ENCODE measurements at places on chromosomes 2 and 18.

GRCh38 chr2:179860255-179861026, 971 bp downstream of the ZNF385B start:
- no peak for DNase-seq

DNA sequence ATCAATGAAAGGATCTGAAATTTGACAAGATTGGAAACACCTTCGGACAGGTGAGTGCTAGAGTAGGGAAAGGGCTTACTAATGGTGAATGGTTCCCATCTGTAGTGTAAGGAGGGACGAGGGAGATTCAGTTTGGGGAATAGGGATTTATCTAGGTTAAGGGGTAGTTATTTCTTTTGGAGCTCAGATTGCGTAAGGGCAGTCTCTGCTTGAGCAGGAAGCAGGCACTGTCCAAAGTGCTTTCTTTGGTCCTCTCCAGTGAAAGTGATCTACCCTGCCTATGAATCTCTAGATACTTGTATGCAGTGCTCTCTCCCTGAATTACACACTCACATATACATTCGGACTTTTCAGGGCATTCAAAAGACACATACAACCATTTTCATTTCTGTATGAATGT, 272.9 kb upstream of the FIGN start:
- no peak for DNase-seq

- no peak for DNase-seq
Observed at GRCh38 chr2:100972452-100972851, 29.6 kb upstream of the RPL31 start.

- DNase-seq: no peak
Observed at GRCh38 chr2:73904952-73905351, 12.1 kb downstream of the ACTG2 start.

GRCh38 chr2:53767405-53768241, at the start of gene CHAC2:
Gene CHAC2, plus strand, starts transcription at chr2:53767804. Its CDS starts 83 bp downstream, at chr2:53767887.
- peak; percentile 57 for DNase-seq

DNA sequence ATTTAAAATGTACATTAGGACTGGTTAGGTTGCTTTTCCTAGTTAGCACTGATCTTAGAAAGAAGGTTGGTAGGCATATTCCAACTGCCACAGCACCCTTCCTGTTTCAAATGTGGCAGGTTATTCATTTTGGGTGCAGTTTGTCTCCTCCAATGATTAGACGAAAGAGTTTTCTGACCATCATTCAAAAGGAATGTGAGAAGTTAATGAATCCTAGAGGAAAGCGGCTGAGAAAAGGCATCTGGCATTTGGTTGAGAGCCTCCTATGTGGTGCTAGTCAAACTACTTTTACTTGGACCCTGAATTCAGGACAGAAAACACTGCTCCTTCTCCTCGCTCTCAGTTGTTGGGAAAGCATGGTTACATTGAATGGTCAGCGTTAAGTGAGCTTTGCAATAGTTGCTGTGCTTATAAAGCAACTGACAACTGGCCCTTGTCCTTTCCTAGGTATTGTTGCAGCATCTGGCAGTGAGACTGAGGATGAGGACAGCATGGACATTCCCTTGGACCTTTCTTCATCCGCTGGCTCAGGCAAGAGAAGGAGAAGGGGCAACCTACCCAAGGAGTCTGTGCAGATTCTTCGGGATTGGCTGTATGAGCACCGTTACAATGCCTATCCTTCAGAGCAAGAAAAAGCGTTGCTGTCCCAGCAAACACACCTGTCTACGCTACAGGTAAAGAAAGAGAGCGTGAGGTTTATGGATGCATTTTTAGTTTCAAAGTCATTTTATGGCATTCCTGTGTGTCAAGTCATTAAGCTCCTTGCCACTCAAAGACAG, 6.1 kb downstream of the TGIF1 start:
- no peak for DNase-seq

DNA sequence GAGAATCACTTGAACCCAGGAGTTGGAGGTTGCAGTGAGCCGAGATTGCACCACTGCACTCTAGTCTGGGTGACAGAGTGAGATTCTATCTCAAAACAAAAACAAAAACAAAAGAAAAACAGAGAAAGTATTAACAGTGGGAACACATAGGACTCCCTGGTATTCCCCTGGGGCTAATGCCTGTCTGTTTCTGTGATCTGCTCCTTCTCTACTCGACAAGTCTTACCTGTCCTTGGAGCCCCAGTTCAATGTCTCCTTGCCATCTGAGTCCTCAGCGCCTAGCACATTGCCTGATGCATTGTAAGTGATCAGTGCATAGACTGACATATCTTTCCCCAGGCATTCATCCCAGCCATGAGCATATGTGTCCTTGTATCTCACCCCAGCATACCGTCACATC, 85.8 kb downstream of the ASAP2 start:
- no peak for DNase-seq

GRCh38 chr18:30271716-30272115, 770.8 kb downstream of the DSC3 start:
- DNase-seq: no peak

DNA sequence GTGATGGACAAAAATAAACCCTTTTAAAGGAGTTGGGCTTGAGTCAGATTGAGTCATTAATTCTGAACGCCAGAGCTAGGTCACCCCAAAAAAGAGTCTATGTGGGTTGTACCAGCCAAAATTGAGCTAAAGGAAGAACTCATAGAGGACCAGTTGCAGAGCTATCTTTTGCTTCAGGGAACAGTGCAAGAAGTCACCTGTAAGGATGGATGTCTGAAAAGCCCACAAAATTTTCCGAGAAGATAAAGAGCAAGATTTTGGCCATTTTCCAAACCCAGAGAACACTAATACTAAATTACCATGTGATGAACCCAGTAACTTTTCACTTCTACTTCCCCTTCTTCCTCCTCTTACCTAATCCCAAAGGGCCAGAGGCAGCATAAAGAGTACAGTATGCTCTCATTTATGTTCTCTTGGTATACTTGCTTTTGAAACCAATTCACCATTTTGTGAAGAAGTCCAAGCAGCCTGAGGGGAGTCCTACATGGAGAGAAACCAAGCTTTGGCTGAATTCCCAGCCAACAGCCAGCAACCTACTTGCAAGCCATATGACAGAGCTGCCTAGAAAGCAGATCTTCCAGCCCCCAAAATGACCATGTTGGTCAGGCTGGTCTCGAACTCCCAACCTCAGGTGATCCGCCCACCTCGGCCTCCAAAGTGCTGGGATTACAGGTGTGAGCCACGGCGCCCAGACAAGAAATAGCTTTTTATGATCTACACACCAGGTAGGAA, 551.7 kb downstream of the SATB2 start:
- DNase-seq: no peak

DNA sequence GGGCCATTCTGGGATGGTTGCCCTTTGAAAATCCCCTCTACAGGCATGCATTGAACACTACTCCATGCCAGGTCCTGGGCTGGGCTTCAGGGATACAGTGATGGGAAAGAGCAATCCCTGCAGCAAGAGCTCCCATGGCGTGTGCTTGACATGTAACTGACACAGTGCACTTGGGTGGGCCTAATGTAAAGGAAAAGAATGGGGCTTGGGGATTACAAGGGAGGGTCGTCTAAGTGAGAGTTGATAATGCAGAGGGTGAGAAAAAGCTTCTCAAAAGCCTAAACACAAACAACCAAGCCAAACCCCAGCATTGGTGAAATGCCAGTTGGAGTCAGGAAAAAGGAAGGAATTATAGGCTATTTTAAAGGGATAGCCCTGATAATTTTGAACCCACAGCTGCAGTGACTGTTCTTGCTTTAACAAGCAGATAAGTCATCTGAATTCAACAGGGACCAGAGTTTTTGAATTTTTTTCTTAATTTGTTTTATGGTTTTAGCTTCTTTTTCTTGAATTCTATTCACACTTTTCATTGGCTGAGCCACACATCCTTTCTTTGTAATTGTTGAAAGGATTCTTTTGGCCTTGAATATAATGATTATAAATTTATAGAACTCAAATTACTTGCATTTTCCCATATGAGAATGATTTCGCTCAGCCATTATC, 308.7 kb downstream of the LPIN1 start:
- no peak for DNase-seq

GRCh38 chr18:35282353-35282752, 7.7 kb downstream of the ZSCAN30 start:
- DNase-seq: no peak

- no peak for DNase-seq
Observed at GRCh38 chr2:196590286-196590685, 49.2 kb upstream of the CCDC150 start.

GRCh38 chr2:183495589-183496267, 371.5 kb downstream of the NUP35 start:
- no peak for DNase-seq

GRCh38 chr2:162706770-162707169, 131.8 kb downstream of the KCNH7 start:
- DNase-seq: no peak

- DNase-seq: peak; percentile 66
Observed at GRCh38 chr2:88627856-88628570, 749 bp upstream of the EIF2AK3 start.

DNA sequence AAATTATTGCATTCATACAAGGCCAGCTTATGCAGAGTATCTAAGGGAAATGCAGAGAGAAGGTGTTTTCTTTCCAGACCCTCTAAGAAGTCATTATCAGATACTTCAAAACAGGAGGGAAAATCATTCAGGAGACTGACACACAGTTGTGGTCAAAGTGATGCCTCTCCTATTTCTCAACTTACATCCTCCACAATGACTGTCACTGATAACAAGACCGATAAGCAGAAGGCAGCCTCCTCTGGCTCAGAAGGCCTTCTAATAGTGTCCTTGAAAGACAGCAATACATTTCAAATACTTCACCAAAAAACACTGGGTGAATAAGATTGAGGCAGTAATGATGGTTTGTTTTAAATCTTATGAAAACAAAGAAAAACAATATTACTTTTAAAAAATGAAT, 199.7 kb downstream of the PIEZO2 start:
- no peak for DNase-seq

DNA sequence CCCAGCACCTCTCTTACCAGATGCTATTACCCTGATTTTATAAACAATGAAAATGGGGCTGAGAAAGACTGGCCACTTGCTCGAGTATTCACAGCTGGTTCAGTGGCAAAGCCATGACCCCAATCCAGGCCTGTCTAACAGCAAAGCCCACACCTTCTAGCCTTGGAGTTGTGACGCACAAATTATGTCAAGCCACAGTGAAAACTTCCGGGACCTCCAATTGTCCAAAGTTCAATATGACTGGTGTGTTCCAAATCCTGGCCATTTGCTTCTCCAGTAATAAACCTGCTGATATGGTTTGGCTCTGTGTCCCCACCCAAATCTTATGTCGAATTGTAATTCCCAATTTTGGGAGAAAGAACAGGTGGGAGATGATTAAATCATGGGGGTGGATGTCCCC, 64.7 kb upstream of the RIOK3 start:
- DNase-seq: no peak

- no peak for DNase-seq
Observed at GRCh38 chr2:95061119-95061512, 35.6 kb downstream of the MAL start.

DNA sequence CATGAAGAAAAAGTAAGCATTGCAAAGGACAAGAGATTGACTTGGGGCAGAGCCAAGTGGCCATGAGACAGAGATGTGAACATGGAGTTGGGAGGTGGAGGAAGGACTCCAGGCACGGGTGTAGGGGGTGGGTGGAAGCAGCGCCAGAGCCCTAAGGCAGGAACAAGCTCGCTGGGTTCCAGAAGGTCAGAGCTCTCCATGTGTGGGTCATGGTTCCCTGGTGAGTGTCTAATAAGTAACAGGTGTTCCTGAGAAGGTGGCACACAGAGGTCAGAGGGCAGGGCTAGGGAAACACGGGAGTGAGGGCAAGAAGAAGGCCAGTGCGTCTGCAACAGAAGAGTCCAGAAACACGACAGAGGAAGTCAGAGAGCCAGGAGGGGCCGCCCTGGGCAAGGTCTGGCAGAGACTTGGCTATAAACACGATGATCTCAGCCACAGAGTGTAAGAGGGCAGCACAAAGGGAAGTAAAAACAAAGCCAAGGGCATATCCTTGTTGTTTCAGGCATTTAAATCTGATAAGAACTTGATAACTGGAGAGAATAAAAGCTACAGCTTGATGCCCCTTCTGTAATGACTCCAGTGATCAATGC, 260.8 kb downstream of the TGIF1 start:
- DNase-seq: no peak

- no peak for DNase-seq
Observed at GRCh38 chr2:605674-606608, 71.3 kb downstream of the TMEM18 start.

- DNase-seq: no peak
Observed at GRCh38 chr2:190126798-190127197, 64.3 kb upstream of the MSTN start.

DNA sequence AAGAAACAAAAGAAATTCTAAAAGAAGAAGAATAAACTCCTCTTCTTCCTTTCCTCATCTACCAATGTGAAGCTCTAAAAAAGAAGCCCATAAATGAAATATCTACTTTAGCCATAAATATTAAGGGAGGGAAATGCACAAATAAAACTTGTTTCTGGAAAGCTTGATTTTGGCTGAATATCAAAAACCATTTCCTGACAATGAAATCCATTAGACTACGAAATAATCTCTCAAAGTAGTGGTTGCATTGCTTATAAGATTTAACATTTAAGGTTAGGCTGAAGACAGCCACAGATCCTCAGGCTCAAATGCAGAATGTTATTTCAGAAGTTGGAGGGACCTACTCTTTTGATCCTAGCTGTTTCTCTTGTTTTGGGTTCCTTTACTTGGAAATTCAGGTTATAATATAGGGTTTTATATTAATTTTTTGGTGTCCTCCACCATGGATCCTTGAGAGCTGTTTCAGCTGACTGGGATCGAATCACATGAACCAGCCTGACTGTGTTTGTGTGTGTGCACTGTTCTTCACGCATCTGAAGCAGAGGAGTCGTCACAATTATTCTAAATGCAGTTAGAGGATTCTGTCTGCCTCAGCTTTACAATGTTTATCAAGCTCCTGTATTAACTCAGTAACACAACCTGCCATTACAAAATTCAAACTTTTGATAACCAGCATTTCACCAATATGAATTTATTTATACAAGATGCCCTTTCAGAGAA, 474.8 kb downstream of the ARHGAP15 start:
- no peak for DNase-seq

DNA sequence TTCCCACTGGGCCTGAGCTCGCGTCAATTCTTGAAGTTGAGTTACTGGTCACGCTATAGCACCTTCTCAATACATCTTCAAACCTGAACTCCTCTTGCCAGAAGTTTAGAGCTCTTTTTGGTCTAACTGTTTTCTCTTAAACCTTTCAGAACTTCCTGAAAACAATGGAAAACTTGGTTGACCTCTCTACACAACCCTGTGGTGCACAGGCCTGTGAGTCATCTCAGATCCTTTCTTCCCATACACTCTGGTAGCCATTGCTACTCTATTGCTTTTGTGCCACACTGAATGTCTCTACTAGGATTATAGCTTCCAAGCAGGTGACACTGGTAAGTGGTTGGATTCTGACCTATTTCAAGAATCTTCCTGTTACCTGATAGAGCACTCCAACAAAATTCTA, 321.5 kb upstream of the FSIP2 start:
- no peak for DNase-seq

GRCh38 chr2:205835923-205836322, 153.6 kb downstream of the NRP2 start:
- no peak for DNase-seq

Data from stimulated activated CD8-positive, alpha-beta memory T cell treated with anti-CD3 and anti-CD28 coated beads, Interleukin-4, amount 100 ng/mL, for 4 hours (primary cell).